ENCODE measurements at places on chromosomes 4 and X.

GRCh38 chrX:2656257-2656836, 34.7 kb upstream of the CD99 start:
- no peak for DNase-seq

GRCh38 chr4:54065282-54066087, 1.1 kb upstream of the CHIC2 start:
- DNase-seq = no peak

DNA sequence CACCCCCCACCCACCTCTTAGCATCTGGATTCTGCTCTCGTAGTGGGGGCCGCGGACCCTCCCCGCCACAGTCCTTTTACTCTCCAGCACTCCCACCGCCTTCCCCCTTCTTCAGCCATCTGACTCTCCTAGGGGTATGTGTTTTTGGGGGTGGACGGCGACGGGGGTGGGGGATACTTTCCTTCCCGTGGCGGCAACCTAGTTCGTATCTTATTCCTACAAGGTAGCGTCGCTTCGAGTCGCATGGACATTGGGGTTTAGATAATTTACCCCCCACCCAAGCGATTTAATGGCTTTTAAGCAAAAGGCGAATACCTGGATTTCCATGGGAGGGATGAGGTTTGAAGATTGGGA, 1.3 kb upstream of the BCORL1 start:
- DNase-seq = no peak

- no peak for DNase-seq
Measured at GRCh38 chr4:24690436-24690835, 104.9 kb upstream of the SOD3 start.

- DNase-seq = no peak
Measured at GRCh38 chr4:140668111-140668510, 88.1 kb downstream of the TBC1D9 start.

- peak; percentile 0 for DNase-seq
Measured at GRCh38 chrX:76802708-76803107, 375.2 kb downstream of the MAGEE1 start.

- no peak for DNase-seq
Measured at GRCh38 chr4:18582841-18583240, 561.3 kb upstream of the LCORL start.

Measured in brain microvascular endothelial cell (primary cell).